Naive B cell (primary cell): ENCODE measurements at places on chromosomes 13 and 19.

DNA sequence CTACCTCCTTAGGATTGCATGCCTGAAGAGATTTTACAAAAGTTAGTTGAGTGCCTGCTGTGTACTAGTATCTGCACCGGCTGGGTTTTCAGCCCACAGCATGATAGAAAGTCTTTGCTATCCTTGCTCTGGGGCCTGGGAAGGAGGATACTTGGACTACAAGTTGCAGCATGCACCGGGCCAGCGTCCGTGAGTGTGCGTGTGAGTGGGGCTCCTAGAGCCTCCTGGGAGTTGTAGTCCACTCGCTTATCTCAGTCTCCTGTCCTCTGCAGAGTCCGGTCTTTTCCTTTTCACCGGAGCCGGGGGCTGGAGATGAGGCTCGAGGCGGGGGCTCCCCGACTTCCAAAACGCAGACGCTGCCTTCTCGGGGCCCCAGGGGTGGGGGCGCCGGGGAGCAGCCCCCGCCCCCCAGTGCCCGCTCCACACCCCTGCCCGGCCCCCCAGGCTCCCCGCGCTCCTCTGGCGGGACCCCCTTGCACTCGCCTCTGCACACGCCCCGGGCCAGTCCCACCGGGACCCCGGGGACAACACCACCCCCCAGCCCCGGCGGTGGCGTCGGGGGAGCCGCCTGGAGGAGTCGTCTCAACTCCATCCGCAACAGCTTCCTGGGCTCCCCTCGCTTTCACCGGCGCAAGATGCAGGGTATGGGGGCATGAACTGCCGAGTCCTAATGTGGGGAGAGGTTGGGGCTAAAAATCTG lies 20.6 kb downstream of the BRSK1 start:
- no peak for DNase-seq

DNA sequence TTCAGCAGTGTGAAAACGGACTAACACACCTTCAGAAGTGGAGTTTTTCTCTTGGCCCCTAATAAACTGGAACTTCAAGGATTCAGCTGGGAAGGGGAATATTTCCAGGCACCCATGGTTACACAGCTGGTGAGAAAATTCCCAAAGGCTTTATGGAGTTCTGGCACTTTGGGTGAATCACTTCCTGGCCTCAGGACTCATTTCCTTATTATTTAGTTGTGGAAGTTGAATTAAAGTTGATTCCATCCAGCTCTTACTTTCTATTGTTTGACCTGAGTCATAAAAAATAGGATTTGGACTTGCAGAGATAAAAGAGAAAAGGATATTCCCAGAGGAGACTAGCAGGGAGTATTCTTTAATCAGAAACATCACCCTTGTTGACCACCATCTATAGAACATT lies 882.1 kb downstream of the UQCRFS1 start:
- DNase-seq: no peak

DNA sequence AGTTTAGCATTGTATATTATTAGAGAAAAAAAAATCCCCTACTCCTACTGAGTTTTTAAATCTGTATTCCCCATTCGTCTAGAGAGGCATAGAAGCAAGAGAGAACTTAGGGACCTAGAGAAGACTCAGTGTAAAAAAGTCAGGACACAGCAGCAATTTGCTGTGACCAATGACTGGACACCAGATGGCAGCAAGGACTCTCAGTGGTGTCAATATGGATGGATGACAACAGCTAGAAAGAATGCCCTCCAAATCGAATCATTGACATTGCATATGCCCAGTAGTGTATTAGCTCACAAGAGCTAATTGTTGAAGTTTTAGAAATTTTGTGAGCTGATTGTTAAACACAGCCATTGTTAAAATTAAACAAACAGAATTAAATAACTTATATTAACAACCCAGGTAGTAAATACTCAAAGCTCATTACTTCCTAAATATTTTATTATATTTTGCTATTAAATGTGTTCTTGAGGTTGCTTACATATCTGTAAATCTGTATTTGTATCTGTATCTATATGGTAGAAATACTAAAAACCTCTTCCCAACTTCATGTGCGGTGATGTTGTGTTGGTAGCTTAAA lies 43.9 kb downstream of the SIAH3 start:
- no peak for DNase-seq

DNA sequence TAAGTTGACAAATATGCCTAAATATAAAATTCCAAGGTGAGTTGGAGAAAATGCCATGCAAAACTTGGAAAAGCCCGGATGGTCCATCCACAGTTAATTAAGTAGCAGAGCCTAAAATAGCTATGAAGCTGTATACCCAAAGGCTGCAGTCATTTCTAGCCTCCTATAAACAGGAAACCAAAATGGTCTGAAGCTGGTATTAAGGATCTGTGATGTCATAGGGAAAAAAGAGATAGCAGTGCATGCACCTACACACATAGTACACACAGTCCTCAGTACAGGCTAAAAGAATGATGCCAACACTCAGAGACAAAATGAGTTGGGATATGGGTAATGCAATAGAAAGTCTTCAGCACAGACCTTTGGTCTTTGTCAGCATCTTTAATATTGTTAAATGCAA lies 736.9 kb downstream of the EFNB2 start:
- no peak for DNase-seq

DNA sequence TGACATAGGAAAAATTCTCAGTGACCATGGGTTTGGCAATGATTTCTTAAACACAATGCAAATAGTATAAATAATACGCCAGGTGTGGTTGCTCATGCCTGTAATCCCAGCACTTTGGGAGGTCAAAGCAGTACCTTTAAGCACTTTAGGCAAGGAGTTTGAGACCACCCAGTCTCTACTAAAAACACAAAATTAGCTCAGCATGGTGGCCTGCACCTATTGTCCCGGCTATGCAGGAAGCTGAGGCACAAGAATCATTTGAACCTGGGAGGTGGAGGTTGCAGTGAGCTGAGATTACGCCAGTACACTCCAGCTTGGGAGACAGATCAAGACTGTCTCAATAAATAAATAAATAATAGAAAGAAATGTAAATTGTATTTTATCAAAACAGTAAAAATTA lies 356.5 kb upstream of the SLITRK6 start:
- DNase-seq: no peak
